Small intestine (tissue), 16 donors: ENCODE measurements at places on chromosomes 5 and 9.
A peak's percentile ranks its signal among the peaks of the same experiment; 100 is the strongest.

DNA sequence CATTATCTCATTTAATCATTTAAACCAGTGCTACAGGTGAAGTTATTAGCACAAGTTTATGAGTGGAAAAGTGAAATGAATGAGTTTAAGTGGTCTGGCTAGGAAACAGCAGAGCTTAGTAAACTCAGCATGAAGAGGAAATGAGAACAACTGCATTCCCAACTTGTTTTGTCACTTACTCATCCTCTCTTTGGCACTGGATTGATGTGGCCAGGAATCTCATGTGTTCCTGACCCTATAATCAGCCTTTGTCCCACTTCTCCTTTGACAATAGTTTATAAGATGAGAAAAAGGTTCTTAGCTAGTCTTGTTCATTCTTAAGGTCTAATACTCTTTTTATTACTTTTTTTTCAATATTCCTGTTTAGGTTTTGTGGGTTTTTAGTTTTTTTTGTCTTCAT lies 559.2 kb upstream of the TLE4 start:
- DNase-seq, result no peak

DNA sequence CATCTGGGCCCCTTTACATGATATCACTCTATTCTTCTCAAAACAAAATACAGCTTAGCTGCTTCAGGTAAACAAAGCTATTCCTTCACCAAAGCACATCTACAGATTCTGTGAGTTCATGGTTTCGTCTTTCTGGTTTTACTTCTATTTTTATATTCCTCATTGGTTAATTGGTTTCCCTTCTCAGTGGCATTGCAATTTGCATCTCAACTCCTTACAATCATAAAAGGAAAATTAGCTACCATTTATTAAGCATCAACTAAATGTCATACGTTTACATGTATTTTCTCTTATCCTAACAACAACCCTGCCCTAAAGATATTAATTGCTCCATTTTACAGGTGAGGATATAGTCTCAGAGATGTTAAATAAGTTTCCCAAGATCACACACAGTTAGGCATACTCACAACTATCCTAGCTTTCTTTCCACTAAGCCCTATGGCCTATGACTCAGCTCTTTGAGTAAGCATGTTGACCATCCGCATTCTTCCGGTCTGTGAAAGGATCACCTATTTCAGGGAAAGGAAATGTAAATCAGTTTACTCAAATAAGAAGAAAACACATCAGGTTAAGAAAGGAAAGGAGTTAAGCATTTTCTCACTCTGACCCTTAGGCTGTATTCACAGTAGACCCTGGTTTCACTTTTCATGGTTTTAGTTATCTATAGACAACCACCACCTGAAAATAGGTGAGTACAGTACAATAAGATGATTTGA lies 146.1 kb downstream of the CAAP1 start:
- DNase-seq, result peak; percentile 49

DNA sequence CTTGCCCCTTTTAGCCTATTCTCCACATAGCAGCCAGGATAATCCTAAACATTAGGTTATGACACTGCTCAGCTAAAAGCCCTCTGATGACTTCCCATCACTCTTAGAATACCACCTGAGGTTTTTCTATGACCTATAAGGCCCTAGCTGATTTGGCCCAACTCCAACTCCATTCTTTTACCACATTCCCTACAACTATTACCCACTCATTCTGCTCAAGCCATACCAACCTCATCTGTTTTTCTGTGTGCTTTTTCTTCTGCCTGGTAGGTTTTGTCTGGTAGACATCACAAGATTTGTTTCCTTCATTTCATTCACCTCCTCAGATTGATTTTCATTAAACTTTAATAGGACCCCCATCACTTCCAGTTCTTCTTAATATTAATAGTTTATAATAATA lies 12.5 kb upstream of the FCHO2 start:
- DNase-seq, result no peak

GRCh38 chr9:37209431-37210386 lies 89.3 kb downstream of the ZCCHC7 start:
- DNase-seq, result no peak

GRCh38 chr5:58804291-58804690 lies 221.4 kb downstream of the RAB3C start:
- DNase-seq, result no peak

GRCh38 chr9:81683238-81683637 lies 6.1 kb downstream of the TLE1 start:
- DNase-seq, result no peak

DNA sequence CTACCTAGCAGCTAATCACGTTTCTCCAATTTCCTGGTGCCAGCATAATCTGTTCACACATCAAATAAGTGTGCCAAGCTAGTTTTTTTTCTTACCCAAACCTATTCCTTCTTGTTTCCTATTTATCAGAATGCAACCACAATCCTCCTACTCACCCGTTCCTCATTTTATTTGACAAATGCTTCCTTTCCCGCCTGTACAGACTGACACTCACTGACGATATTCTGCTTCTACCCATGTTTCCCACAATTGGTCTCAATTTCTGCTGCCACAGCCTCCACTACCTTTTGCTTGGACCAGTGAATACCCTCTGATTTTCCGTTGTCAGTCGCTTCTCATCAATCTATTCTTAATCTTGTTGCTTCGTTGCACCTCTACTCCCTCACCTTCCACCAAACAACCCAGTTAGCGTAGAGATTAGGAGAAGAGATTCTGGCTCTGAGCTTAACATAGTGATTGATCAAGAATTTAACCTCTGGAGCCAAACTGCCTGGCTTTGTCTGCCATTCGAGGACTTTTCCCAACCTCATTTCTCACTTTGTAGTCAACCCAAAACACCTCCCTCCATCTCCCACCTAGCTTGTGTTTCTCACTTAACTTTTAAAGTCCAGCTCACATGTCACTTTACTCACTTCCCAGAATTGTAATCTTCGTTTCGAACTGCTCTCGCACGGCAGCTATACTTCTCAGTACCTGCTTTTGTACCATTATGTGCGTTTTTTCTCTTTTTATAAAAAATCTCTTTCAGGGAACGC lies 729 bp upstream of the TMEM38B start:
- DNase-seq, result peak; percentile 33

GRCh38 chr9:69919461-69920061 lies 98.9 kb downstream of the CFAP95 start:
- peak; percentile 42 for DNase-seq

- no peak for DNase-seq
Observed at GRCh38 chr5:143176048-143176447, 227.4 kb downstream of the NR3C1 start.

DNA sequence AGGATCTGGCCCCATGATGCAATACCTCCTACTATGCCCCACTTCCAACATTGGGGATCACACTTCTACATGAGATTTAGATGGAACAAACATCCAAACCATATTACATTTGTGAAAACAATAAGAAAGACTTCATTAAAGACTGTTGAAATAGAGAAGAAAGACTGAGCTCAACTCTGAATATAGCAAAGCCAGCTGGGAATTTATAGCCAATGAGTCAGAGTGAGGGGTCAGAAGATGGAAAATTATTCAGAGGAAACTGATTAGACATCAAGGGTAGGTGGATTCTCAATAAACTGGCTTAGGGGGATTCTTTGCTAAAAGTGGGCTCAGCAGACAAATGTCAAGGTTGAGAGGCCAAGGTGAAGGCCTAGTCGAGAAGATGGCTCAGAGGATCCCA lies 25.6 kb downstream of the BTF3 start:
- no peak for DNase-seq

- DNase-seq, result no peak
Observed at GRCh38 chr5:77294185-77294584, 83.7 kb downstream of the PDE8B start.

DNA sequence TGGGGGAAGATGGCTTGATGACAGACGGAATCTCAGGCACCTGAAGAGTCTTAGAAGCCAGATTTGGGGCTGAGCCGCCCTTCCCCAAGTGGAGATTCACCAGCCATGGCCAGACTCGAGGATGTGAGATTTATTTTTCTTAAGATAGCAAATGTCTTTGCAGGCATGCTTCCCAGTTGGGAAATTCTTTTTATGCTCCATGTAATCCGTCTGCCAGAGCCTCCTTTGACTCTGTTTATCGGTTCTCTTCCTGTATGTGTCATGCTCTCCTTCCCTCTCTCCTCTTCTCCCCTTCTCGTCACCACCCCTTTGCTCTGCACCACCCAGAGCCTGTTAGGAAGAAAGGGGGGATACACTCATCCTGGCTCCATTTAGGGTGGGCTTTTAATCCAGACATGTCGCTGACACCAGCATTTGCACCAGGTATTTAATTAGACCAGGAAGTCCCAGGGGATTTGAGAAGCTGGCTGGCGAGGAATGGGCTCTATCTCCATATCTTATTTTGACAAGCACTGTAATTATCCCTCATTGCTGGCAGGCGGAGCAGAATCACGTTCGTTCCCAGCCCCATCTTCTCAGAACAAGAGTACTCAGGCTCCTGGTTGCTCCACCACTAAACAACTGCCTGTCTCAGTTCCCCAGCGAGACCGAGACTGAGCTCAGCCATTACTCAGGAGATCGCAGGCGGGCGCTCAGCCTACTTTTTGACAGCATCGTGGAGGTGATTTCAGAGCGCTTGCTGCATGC lies 50.9 kb downstream of the KCNIP1 start:
- DNase-seq, result peak; percentile 13

GRCh38 chr9:26566141-26566540 lies 326.5 kb downstream of the CAAP1 start:
- DNase-seq, result no peak

DNA sequence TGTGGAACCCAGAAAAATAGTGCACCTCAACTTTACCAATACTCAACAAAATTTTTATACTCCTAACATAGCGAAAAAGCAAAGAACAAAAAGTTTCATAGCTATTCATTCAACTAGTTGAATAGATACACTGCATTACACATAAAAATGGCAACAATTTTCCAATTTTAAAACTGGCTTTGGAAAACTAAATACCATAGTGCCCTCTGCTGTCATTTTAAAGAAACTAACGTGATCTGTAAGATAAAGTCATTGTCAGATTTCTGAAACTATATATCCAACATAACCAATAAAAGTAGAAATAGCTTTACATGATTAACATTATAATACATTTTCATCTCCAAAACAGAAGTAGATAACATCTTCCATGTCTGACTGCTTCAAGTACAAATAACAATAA lies 31.6 kb downstream of the DTWD2 start:
- DNase-seq, result no peak

DNA sequence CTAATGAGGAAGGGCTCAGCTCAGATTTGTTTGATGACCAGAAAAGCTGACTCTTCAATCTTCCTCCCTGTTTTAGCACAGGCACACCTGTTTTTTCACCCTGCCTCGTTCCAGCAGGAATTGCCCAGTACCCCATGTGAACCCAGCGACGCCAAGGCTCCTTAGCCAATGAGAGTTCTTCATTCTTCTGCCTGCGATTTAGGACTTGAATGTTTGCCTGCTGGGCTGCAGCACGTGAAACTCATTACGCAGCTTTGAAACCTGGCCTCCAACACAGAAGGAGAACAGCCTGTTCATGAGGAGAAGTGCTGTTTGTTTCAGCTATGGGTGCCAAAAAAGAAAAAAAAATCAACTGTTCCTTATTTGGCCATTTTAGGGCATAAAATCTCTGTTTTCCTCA lies 315.5 kb downstream of the TRPM3 start:
- DNase-seq, result no peak

DNA sequence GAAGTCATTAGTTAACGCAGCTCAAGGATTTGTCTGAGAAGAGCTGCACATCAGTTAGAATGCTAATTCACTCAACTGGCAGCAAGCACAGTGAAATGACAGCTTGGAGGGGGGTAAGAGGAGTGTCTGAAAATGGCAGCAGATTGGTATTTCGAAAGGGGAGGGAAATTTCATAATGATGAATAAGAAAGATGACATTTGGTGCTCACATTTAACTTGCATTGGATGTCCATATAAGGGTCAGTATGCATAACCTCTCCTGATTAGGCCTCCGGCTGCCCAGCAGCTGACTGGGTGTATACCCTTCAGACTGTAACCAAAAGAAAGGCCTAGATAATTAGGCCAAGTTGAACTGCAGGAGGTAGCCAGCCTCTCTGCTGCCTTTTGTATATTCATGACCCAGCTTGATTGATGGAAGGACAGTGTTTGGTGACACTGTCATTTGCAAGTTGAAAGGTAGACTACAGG lies 131.0 kb downstream of the PBX3 start:
- DNase-seq, result no peak

DNA sequence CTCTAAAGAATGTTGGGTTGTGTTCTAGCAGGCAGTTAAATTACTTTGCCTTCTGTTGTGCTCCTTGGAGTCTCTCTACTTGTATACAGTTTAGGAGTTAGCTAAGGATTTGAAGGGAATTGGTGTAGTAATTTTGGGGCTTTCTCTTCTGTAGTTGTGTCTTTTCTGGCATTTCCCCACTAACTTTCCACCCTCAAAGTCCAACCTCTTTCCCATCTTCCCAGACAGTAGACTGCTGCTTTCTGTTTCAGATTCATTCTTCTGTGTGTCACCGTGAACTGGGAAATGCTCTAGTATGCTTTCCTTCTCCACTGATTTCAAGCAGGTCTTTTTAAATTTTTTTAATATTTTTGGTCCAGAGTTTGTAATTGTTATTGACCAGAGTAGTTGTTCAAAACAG lies 4.5 kb upstream of the ANGPTL2 start:
- DNase-seq, result no peak

DNA sequence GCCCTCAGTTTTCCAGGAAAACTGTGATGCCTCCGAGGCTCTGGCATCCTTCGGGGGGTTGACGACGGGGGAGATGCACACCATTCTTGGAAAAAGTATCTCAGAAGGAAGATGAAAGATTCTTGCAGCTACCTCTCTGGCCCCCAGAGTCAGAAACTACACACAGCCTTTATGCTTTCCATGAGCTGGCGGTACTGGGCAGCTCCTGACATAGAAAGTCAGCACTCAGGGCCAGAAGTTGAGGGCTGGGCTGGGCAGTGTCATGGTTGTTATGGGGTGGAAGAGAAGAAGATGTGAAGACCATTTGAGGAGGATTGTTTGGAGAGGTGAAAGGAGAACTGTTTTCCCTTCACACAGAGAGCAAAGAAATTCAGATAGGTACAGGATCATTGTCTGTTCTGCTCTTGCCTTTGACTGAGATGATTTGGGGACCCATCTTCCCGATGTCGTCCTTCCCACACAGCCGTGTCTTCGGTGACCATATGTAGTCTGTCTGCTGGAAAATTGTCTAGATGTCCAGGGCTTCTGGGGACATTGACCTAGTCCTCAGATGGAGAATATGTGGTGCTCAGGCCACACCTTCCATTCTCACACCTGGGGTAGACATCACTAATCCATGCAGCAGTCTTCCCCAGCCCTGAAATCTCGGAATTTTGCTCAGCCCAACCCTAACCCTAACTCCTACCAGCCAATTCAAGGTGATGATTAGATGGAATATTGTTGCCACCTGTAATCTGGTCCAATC lies 237.1 kb downstream of the CACNA1B start:
- no peak for DNase-seq

DNA sequence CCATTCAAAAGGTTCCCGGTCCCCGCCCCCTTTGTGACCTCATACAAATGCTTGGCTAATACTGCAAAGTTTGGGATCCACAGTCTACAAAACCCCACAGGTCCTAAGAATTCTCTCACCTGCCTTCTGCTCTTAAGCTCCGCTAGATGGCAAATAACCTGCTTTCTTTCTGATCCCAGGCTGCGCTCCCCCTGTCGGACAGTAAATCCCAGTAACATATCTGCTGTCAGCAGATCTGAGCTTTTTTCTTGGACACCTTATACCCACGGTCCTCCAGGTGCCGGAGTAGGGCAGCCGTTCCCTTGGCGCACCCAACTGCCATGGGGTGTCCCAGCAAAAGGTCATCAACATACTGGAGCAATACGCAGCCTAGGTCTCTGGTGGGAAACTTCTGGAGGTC lies 39.0 kb upstream of the PPP1R26 start:
- no peak for DNase-seq
